ENCODE measurements at places on chromosomes 7 and 10.

- no peak for DNase-seq
Observed at GRCh38 chr7:148084138-148084537, 506.4 kb upstream of the C7orf33 start.

GRCh38 chr7:13421776-13422175 lies 567.7 kb downstream of the ETV1 start:
- DNase-seq: no peak

DNA sequence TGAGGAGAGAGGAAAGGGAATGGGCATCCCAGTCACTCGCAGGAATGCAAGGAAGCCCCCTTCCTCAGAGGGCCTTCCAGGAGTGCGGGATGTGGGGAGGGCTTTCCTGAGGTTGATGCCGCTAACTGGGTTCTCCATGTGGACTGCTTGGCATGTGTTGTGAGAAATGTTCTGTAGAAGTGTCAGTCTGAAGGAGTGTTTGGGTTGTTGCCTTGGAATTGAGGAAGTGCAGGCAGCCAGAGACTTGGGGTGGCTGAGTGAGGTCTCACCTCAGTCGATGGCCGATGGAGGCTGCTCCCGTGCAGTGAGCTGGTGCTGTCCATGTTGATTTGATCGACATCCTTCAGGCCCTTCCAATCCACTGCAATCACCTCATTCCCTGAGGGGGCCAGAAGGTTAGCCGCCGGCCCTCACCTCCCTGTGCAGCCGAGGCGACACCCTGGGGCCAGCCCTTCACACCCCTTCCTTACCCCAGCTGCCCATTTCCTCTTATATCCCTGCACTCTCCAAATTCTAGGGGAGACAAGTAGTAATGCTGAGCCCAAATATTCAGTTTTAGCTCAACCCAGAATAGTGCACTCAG lies 2.7 kb downstream of the FAM131B start:
- no peak for DNase-seq

- no peak for DNase-seq
Observed at GRCh38 chr10:131938681-131939080, 37.9 kb downstream of the PPP2R2D start.

GRCh38 chr7:108461840-108462239 lies 5.6 kb upstream of the NRCAM start:
- no peak for DNase-seq

DNA sequence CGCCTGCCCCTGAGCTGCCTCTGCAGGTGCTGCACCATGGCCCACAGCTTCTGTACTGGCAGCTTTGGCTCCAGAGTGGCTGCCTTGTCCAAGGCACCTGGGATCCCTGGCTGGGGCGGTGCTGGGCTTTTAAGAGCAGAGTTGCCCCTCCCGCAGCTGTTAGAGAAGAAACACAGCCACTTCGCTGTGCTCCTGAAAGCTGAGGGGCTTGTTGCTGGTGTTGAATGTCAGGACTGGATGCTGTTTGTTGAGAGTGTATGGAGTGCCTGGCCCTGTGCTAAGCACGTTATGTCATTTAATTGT lies 6.2 kb downstream of the FAM241B start:
- no peak for DNase-seq

GRCh38 chr7:13593854-13594253 lies 395.6 kb downstream of the ETV1 start:
- no peak for DNase-seq

GRCh38 chr7:80095545-80095944 lies 39.1 kb upstream of the GNAI1 start:
- no peak for DNase-seq

GRCh38 chr7:144670218-144670617 lies 165.6 kb downstream of the TPK1 start:
- DNase-seq: no peak

DNA sequence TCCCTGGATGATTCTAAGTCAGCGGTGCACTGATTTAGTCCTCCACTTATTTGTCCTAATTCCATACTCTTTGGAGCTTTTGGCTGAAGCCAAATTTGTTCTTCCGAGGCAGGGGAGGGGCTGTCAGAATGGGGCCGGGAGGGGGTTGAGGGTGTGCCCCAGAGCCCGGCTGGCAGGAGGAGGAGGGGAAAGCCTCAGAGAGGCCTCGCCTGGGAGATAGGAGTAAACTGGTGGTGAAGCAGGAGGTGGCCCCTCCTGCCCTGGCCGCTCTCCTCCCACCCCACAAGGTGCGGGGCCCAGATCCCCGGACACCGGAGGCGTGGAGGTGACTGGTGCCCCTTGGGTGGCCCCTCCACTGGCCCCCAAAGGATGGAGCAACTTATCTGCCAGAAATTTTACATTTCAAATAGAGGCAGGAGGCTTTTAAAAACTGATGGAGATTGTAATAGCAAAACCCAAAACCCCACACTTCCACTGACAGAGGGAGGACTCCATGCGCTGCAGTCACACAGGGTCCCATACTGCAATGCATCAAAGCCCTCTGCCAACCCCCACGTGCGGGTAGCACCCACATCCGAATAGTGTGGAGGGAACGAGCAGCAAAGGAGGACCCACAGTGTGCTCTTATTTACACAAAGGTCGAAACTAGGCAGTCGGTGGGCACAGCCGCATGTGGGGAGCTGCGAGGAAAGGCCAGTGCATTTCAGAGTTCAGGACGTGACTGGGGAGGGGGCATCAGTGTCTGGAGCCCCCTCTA lies 61.9 kb downstream of the CAMK2B start:
- no peak for DNase-seq

- DNase-seq: no peak
Observed at GRCh38 chr10:113096128-113096996, 146.3 kb downstream of the TCF7L2 start.

DNA sequence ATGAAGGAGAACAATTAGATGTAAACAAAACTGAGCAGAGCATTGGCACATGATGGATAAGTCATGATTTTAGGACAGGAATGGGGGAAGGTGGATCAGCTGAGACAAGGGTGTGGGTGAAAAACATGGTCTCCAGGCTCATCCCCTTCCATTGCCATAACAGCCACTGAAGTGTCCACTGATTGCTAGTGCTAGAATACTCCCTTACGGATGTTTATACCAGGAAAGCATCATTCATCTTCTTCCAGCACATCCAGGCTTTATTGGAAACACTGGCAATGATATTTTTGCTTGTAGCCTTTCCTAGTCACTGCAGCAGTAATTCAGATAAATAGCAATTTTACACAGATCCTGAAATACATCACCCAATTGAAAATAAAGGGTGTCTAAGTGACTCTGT lies 259.5 kb downstream of the PLXDC2 start:
- no peak for DNase-seq

GRCh38 chr7:37286454-37286832 lies 162.2 kb downstream of the ELMO1 start:
- DNase-seq: no peak

DNA sequence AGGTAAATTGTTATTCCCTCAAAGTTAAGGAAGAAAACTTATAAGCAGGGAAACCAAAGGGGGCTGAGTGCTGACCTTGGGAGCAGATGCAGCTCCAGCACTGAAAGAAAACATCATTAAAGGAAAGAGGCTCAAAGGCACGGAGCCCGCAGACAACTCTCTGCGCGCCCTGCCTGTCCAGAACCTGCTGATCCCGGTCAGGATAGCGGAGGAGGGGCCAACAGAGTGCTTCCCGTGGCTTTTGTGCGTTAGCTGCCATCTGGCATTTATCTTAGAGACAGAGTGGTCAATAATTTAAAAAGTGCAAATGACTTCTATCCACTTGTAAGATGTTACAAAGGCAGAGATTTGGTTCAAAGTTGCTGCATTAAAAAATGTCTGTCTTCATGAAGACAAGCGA lies 162.1 kb downstream of the FANK1 start:
- DNase-seq: no peak

- DNase-seq: no peak
Observed at GRCh38 chr10:74140553-74140952, 10.1 kb downstream of the AP3M1 start.

GRCh38 chr7:34155220-34155908 lies 250.0 kb downstream of the BMPER start:
- no peak for DNase-seq

DNA sequence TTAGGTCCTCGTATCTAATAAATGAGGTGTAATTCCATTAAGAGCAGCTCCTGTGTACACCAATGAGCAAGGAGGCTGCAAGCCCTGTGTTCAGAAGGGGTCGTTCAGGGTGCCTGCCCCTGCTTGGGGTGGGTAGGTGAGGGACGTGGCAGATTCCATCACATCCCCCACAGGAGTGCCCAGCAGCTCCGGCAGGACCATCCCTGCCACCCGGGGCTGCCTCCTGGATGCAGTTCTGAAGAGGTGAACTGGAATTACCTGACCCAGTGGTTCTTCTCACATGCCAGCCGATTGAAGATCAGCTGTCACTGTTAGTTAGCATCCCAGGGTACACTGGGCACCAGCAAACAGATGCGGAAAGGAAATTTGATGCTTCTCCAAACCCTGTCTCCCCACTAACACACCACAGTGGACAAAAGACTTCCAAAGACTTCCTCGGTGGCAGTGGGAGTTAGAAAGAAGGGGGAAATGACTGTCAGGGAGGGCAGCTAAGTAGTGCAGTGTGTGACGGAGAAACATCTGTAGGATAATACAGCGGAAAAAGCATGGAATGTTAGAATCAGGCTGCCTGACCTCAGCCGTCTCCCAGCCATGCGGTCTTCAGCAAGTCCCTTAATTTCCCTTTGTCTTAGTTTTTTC lies 313.6 kb upstream of the ZMIZ1 start:
- DNase-seq: no peak

- DNase-seq: no peak
Observed at GRCh38 chr7:132756484-132756990, 180.3 kb upstream of the PLXNA4 start.

GRCh38 chr7:35419391-35419755 lies 165.5 kb upstream of the TBX20 start:
- no peak for DNase-seq

DNA sequence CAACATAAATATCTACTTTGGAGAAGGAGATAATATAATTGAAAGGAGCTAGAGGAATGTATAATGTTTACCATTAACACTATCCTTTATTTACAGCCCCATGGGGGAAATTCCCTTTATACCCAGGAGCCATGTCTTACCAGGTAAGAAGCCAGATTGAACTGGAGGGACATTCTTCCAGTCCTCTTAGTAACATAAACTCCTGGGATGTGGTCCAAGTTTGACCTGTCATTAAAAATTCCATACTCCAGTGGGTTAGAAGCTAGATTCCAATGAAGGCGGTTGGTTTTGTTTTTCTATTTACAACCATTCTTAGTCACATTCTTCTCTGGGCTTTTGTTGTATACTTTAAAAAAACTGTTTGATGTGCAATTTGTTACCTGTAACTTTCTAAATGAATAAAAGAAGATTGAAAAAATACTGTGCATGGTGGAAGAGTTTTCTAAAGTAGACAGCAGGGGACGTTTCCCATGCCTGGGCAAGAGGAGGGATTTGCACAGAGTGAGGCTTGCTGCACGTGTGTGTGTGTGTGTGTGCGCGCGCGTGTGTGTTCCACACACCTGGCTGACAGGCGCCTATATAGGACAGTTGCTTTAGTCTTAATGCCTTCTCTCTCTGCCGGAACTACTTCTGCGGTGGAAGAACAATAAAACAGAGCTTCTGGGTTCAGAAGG lies 2.0 kb downstream of the PLCE1 start:
- no peak for DNase-seq

- DNase-seq: no peak
Observed at GRCh38 chr7:17559388-17559787, 260.9 kb downstream of the AHR start.

DNA sequence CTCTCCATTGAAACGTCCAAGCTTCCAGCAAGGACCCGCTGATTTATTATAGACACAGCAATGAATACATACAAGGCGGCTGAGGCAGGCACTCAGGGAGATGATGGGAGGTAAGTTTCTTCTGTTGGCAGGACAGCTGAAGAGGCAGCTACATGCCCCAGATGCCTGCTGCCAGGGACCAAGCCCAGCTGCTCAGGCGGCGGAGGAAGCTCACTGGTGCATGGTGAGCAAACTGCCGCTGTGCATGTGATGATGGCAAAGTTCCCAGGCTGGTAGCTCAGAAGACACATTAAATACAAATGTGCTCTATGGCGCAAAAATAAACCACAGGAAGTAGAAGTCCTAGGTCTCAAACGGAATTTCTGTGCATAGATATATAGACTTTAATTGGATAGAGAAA lies 2.3 kb downstream of the DNTT start:
- DNase-seq: no peak

GRCh38 chr7:67947191-67947590 lies 950.6 kb downstream of the TYW1 start:
- no peak for DNase-seq

DNA sequence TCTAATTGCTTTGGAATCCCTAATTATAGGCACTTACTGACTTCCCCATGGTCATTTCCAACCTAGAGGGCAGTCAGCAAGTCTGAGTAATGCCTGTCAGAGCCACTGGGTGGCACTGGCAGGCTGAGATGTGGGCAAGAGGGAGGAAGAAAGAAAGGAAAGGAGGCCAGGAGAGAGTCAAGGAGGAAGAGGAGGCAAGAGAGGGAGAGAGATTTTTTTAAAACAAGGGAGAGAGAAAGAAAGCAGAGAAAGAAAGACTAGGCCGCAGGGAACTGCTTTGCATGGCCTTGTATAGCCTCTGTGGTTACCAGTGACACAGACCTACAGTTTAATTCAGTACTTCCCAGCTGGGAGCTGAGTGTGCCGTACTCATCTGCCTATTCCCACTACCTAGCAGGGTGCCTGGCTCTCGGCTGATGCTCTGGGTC lies 210.4 kb upstream of the ADO start:
- peak; percentile 36 for DNase-seq

DNA sequence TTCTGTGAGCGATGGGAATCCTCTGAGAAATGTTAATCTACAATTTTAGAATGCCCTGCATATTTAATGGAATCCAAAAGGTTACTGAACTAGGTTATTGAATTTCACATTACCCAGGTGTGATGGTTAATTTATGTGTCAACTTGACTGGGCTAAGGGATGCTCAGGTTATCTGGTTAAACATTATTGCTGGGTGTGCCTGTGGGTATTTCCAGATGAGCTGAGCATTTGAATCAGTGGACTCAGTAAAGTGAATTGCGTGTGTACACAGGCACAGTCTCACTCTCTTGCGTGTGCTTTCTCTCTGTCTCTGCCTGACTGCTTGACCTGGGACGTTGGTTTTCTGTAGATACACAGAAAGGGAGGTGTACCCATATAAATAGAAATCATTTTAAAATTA lies 21.7 kb downstream of the RNF32 start:
- no peak for DNase-seq

DNA sequence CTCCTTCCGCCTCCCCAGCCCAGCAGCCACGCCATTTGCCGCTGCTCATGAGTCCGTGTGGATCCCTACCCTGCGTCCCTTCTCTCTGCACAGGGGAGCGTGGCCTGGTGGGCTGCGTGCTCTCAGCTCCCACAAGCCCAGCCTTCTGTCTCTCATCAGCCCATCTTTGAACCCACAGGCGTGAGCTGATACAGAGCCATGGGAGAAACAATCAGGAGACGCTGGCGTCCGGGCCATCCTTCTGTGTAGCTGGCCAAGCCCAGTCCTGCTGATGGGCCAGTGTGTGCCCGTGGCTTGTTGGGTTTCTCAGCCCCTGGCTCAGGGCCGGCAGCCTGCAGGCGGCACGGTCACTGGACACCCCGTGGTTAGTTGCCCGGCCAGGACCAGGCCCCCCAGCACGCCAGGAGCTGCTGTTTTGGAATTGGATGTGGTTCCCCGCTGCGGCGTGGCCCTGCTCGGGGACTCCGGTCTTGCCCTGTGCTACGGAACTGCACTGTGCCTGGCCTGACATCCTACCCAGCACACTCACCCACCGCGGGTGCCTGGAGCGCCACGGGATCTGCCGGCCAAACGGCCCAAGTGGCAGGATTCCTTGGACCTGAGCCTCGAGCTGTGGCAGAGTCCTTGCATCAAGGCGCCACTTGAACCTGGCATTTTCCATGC lies 88.9 kb downstream of the ELFN1 start:
- no peak for DNase-seq
